ENCODE measurements at places on chromosomes 16 and 17.

DNA sequence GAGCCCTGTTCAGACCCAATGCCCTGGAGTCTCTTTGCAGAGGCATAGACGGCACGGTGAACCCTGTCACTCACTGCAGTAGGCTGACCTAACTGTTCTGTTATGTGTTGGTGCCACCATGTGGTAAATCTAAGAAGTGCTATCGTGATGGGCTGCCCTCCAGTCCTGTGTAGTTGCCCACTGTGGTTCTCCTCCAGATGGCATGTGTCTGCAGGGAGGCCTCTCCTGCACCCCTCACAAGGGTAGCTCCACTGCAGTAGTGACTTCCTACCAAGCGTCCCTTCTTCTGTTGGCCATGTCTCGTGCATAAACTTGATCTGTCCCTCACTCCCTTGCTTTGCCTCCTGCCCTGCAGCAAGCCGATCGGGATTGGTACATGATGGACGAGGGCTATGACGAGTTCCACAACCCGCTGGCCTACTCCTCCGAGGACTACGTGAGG is 5.8 kb downstream of the DHX38 start:
- peak; percentile 31 for DNase-seq

DNA sequence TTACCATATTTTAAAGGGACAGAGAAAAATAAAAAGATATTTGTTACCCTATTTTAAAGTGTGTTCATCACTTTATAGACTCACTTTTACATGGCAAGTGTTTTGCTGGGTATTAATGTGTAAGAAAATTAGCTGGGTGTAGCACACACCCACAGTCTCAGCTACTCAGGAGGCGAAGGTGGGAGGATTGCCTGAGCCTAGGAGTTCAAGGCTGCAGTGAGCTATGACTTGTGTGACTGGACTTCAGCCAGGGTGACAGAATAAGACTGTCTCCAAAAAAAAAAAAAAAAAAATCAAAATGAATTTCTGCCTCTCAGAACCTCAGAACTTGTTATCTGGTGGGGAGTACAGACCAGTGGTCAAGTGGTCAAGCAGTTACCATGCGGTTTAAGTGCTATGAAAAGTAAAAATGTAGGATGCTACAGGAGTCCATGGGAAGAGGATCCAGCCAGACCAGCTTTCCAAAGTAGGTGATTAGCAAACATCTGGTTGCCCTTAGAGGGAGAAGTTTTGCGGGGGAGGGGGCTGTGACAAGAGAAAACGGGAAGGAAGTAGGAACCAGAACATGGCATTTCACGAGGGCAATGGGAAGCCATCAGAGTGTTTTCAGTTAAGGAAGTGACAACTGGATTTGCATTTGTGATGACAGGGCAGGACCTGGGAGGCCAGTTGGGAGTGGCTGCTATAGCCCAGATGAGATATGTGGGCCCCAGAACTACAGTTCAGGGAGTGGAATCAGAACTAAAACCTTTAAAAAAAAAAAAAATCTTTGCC is 13.9 kb downstream of the CNEP1R1 start:
- no peak for DNase-seq

DNA sequence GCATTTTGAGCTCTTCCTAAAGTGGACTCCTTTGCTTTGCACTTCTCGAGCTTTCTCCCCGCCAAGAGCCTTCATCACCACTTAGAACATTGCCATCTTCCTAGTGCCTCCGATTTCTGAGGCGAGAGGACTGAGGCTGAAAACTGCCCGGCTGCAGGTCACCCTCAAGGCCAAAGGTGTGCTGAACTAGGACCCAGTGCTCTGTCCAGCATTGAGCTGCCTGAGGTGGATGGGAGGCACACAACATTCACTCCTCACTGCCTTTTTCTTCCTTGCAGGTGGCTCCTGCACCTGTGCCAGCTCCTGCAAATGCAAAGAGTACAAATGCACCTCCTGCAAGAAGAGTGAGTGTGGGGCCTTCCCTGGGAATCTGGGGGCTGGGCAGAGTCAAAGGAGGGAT is 5.4 kb downstream of the MT1A start:
- no peak for DNase-seq

- DNase-seq: no peak
Measured at GRCh38 chr16:89401641-89402445, 88.5 kb downstream of the ANKRD11 start.

DNA sequence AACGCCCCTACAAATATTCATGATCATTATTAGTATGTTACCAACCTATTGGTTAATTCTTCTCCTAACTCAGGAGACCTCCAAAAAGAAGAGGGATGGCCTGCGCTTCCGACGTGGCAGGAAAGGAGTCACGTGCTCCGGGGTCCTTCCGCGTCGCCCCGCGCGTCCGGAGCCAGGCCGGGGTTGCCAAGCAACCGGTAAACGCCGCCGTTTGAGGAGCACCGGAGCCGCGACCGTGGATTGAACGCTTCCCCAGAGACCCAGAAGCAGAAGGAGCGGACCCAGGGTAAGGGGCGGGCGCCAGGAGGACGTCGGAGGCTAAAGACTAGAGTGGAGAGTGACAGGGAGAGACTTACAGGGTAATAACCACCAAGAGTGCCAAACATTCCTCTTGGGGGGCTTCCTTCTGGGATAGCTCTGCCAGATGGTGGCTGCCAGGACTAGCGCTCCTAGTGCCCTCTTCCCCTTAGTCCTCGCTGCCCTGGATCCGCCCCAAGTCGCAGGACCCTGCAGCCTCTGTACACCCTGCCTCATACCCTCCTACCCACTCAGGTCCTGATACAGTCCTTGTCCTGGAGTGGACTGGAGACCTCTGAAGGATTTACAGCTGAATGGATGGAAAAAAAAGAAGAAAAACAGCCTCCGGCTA is at the start of gene DNAI2:
Gene DNAI2 (plus strand): TSS at position 175 of the 649 bp plus-strand sequence. CDS start 7,584 bp downstream, outside the sequence.
- peak; percentile 31 for DNase-seq

- peak; percentile 45 for DNase-seq
Measured at GRCh38 chr17:37358098-37358829, 17.5 kb upstream of the C17orf78 start.

- DNase-seq: no peak
Measured at GRCh38 chr16:29007730-29008593, 23.1 kb downstream of the LAT start.

- no peak for DNase-seq
Measured at GRCh38 chr17:29162909-29163341, 17.3 kb downstream of the MYO18A start.

DNA sequence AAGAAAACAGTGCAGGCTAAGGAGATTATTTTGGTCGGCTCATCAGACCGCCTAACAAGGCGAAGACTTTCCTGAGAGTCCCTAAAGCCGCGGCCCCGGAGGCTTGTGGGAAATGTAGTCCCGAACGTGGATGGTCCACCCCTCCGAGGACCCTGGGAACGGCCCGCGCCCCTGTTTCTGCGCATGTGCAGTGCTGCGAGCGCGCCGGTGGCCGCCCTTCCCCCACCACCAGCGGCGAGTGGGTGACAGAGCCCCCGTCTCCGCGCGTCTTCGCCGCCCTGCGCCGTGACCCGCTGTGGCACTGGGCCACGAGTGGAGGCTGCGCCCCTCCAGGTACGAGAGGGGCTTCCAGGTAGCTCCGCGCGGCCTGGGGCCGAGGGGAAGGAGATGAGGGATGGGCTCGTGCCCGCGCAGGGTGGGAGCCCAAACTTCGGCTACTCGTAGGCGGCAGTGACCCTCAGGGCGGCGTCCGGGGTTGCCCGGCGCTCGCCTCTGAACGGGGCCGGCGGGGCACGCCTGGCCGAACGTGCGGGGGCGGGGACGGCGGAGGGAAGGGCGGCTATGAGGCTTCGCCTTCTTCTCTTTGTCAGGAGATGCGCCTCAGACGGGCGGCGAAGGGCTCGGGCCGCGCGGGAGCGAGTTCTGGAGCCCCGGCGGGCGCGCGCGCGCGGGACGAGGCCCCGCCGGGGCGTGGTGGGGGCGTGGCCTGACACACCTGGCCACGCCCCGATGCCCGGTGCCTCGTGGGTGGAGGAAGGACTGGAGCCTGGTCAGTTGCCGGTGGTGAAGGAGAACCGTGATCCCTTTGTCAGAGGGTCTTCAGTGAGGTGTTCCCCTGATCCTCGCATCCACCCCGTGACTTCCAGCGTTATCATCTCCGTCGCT is at the start of gene ZFP1:
Gene ZFP1 (plus strand): TSS at position 214 of the 885 bp plus-strand sequence. CDS start 4,428 bp downstream, outside the sequence.
- DNase-seq: peak; percentile 93

DNA sequence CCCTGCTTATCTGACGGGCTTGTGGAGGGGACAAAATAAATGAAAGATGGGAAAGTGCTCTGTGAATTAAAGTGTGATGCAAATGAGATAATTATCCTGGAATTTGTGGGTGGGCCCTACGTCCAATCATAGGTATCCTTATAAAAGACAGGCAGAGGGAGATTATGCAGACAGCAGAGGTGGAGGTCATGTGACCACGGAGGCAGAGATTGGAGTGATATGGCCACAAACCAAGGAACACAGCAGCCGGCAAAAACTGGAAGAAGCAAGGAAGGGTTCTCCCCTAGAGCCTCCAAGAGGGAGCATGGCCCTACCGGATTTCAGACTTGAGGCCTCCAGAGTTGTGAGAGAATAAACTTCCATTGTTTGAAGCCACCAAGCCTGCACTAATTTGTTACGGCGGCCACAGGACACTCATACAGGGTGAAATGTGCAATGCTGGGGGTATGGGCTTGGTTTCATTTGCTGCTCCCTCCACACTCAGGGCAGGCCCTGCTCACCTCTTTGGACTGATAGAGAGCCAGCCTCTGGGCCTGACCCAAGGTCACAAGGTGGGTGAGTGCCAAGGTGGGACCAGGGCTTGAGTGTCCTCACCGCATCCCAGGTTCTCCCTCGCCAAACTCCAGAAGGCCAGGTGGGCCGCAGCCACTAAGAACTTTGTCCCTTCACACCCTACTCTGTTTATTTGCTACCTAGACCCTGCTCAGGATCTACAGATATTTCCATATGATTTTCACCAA is 149.6 kb upstream of the TNRC6C start:
- no peak for DNase-seq

All from NCI-H2107 (cell line).